A549 treated with CpdA at 1 μM for 4 hours (cell line): ENCODE measurements at places on chromosomes 12 and 14. TPM values are rescaled to one million over a fixed set of nuclear protein-coding genes. Genes with fewer than 3 reads are reported as not detected.

MDGA2 gene
- total RNA-seq: 0.02 to 0.22 TPM (median 0.07 TPM) in 3 of 5 replicates, not detected in the others

NXPH4 gene
- total RNA-seq: 3.8 to 6.1 TPM (median 5.9 TPM) in 5 replicates

PIK3C2G gene
- total RNA-seq: not detected in 5 replicates

TCL1B gene
- not detected in 5 replicates for total RNA-seq

CCDC60 gene
- total RNA-seq: not detected in 5 replicates

TWF1 gene
- 67.2 to 96.6 TPM (median 74.5 TPM) in 5 replicates for total RNA-seq

CATSPERB gene
- not detected in 5 replicates for total RNA-seq

GPATCH2L gene
- 19.0 to 25.1 TPM (median 23.0 TPM) in 5 replicates for total RNA-seq

MYH6 gene
- not detected in 5 replicates for total RNA-seq

CSRP2 gene
- total RNA-seq: 20.9 to 23.5 TPM (median 22.2 TPM) in 5 replicates

C14orf132 gene
- 4.3 to 5.5 TPM (median 5.1 TPM) in 5 replicates for total RNA-seq

ADCY4 gene
- not detected in 5 replicates for total RNA-seq

ANGEL1 gene
- 7.3 to 9.8 TPM (median 9.5 TPM) in 5 replicates for total RNA-seq

PZP gene
- total RNA-seq: not detected in 5 replicates

SOX5 gene
- total RNA-seq: not detected in 5 replicates

SMCO2 gene
- 0.13 to 0.50 TPM (median 0.24 TPM) in 5 replicates for total RNA-seq

FANCM gene
- 5.7 to 8.7 TPM (median 6.6 TPM) in 5 replicates for total RNA-seq

RHOF gene
- 150 to 205 TPM (median 184 TPM) in 5 replicates for total RNA-seq

TAS2R13 gene
- total RNA-seq: not detected in 5 replicates

KRT79 gene
- total RNA-seq: 0.09 to 0.22 TPM (median 0.16 TPM) in 4 of 5 replicates, not detected in the other

DBX2 gene
- not detected in 5 replicates for total RNA-seq

FIGNL2 gene
- total RNA-seq: 0.14 to 0.41 TPM (median 0.20 TPM) in 5 replicates

BATF gene
- total RNA-seq: not detected in 5 replicates

INHBC gene
- 0.03 to 0.07 TPM in 2 of 5 replicates, not detected in the others for total RNA-seq

KLRC2 gene
- 1.0 to 2.2 TPM (median 1.4 TPM) in 5 replicates for total RNA-seq

ERBB3 gene
- 1.4 to 2.8 TPM (median 1.6 TPM) in 5 replicates for total RNA-seq

ENDOU gene
- not detected in 5 replicates for total RNA-seq

REM2 gene
- 0.26 to 0.38 TPM (median 0.33 TPM) in 5 replicates for total RNA-seq

TRPV4 gene
- total RNA-seq: 0.07 to 0.11 TPM (median 0.09 TPM) in 4 of 5 replicates, not detected in the other

GLI1 gene
- 7.1 to 13.9 TPM (median 12.0 TPM) in 5 replicates for total RNA-seq

LTBR gene
- 165 to 193 TPM (median 184 TPM) in 5 replicates for total RNA-seq

NOS1 gene
- total RNA-seq: 0.52 to 0.92 TPM (median 0.61 TPM) in 5 replicates
